ENCODE measurements at places on chromosomes 1 and 21.
A peak's percentile ranks its signal among the peaks of the same experiment; 100 is the strongest.

DNA sequence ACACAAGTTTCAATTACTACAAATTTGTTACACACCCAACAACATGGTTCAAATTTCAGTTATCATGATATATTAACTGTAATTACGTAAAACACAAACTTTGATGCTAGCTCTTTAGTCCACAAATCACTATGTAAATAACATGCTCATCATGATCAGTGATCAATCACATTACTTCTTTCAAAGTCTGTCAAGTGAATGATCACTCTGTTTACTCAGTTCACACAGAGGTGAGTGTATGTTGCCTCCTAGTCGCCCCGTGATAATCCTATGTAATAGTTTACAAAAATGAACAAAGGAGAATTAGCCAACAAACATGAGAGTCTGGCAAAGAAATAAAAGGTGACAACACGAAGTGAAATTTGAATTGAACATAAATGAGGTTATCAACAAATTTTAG, 14.3 kb downstream of the EDEM3 start:
- H3K4me1 ChIP-seq, result no peaks in the 10 kb centered on the region
- no peak overlapping the region for H3K4me3 ChIP-seq
- H3K27me3 ChIP-seq, result no peaks in the 10 kb centered on the region
- DNase-seq, result no peak

DNA sequence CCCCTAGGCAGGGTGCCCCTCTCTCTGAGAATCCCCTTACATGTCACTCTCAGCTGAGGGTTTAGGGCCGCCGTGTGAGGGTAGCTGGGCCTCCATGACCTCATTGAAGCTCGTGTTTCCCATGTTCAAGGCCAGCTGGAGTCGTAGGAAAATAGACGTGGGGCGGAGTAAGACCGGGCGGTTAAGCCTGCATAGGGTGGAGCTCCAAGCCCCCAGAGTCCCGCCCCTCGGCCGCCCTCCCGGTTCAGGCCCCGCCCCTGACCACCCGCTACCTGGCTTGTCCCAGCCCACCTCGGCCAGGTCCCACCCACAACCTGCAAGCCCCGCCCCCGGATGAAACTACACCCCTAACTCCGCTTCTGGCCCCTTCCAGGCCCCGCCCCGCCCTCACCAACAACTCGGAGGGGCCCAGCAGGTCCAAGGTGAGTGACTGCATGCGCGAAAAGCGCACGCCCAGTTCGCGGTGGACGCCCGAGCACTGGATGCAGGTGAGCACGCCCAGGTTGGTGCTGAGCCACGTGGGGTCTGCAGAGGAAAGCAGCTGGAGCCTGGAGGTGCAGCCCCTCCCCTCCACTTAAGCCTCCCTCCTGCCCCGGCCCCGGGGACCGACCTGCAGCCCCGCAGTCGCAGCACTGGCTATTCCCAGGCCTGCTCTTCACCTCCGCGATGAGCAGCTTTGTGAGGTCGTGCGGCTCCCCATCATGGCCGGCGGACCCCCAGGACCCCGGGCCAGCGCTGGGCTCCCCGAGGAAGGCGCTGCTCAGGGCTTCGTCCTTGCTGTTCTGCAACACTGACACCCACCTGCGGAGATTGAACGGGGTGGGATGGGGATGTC, 12.2 kb upstream of the TCEA3 start:
- DNase-seq, result no peak
- H3K27me3 ChIP-seq, result no peaks in the 10 kb centered on the region
- H3K36me3 ChIP-seq, result peaks cover 21% of the 10 kb centered on the region
- H3K27ac ChIP-seq, result no peak overlapping the region

GRCh38 chr1:93976711-93977597, 67.7 kb upstream of the GCLM start:
- H3K4me1 ChIP-seq, result no peaks in the 10 kb centered on the region
- H3K27me3 ChIP-seq, result no peaks in the 10 kb centered on the region
- no peaks in the 10 kb centered on the region for H3K36me3 ChIP-seq
- H3K4me3 ChIP-seq, result no peak overlapping the region

DNA sequence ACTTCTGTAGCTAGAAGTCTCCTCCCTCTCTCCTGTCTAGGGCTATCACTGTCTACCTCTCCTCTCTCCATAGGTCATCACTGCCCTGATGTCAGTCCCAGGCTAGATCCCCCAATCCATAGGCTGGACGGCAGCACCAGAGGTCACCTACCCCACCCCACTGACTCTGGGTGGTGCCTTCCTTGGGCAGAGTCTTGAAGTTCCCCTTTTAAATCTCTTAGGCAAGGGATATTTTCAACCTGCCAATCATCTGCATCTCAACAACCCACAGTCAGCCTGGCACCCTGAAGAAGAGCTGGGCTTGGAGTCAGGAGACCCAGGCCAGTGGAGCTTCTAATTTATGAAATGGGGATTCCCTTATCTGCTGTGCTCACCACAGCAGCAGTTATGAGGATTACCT, 13.2 kb downstream of the MYBPH start:
- H3K27me3 ChIP-seq, result peaks cover 22% of the 10 kb centered on the region
- no peaks in the 10 kb centered on the region for H3K36me3 ChIP-seq
- no peak overlapping the region for H3K4me3 ChIP-seq
- H3K27ac ChIP-seq, result no peak overlapping the region

GRCh38 chr1:149925345-149925744, 2.3 kb downstream of the SF3B4 start:
- H3K27me3 ChIP-seq, result no peaks in the 10 kb centered on the region
- no peak overlapping the region for H3K27ac ChIP-seq
- no peak overlapping the region for H3K4me3 ChIP-seq
- H3K36me3 ChIP-seq, result peaks cover 67% of the 10 kb centered on the region
- H3K4me1 ChIP-seq, result peaks cover 17% of the 10 kb centered on the region
- DNase-seq, result no peak

DNA sequence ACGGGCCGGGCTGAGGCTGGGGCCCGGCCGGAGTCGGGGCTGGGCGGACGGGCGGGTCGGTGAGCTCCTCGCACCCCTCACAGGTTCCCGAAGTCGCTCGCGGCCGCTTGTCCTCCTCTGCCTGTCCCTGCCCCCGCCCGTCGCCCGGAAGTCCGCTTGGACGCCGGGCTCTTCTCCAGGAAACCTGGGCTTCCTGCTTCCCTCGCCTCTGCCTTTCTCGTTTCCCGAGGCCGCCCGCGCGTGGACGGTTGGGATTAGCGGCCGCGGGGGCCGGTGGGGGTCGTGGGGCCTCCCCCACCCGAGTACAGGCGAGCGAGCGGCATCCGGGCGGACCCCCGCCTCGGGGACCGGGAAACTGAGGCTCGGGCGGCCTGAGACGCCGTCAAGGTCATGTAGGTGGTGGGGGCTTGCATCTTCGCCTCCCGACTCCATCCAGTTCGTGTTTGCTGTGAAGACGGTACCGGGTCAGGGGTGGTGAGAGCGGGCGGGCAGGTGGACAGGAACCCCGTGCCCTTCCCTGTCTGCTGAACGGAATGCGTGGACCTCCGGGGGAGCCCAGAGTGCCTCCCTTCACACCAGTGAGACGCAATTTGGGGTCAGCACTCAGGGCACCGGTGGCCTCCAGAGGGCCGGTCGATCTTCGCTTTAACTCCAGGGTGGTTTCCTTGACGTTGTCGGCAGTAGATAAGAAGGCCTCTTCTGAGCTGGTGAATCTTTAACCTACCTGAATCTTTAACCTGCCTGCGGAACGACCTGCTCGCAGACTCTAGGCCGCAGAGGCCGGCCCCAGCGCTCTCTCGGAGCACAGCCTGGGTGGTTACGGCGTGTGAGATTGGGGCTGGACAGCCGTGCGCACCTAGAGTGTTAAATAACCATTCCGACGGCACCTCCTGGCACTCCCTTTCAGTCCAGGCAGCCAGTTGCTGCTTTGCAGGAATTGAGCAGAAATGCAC, 686 bp downstream of the ARF1 start:
- H3K27ac ChIP-seq, result peak overlapping the region; percentile 97
- H3K4me3 ChIP-seq, result peak overlapping the region; percentile 98
- peaks cover 40% of the 10 kb centered on the region for H3K36me3 ChIP-seq
- H3K4me1 ChIP-seq, result peaks cover 56% of the 10 kb centered on the region

GRCh38 chr1:246126580-246126979, 380.5 kb downstream of the SMYD3 start:
- H3K27ac ChIP-seq, result no peak overlapping the region
- H3K36me3 ChIP-seq, result no peaks in the 10 kb centered on the region
- H3K27me3 ChIP-seq, result no peaks in the 10 kb centered on the region
- 0 out of 2 replicates have a peak, but pooled peaks cover 5% of the 10 kb centered on the region for H3K4me1 ChIP-seq

DNA sequence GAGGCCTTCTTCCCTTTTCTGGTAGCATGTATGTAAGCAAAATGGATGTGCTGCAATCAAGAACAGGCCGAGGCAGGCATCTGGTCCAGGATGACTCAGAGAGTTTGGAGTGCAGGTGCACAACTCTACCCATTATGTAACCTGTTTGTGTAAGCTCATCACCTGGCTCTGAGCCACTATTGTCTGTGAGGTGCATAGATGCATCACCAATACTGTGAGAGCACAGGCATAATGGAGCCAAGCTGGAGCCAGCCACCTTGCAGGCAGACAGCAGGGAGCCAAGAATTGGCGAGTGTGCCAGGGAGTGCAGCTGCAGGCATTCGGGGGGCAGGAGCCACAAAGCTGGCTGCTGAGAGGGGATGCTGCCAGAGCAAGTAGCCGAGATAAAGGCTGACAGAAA, 549.9 kb upstream of the RGS18 start:
- no peak overlapping the region for H3K4me3 ChIP-seq
- no peak for DNase-seq
- H3K4me1 ChIP-seq, result no peaks in the 10 kb centered on the region
- no peak overlapping the region for H3K27ac ChIP-seq
- no peaks in the 10 kb centered on the region for H3K36me3 ChIP-seq

- no peaks in the 10 kb centered on the region for H3K27me3 ChIP-seq
- no peaks in the 10 kb centered on the region for H3K36me3 ChIP-seq
- no peak for DNase-seq
- H3K27ac ChIP-seq, result no peak overlapping the region
- H3K4me1 ChIP-seq, result no peaks in the 10 kb centered on the region
- H3K4me3 ChIP-seq, result no peak overlapping the region
Observed at GRCh38 chr1:214044438-214045214, 56.9 kb downstream of the PROX1 start.

- no peaks in the 10 kb centered on the region for H3K27me3 ChIP-seq
- DNase-seq, result no peak
- H3K36me3 ChIP-seq, result peaks cover 3% of the 10 kb centered on the region
- no peak overlapping the region for H3K4me3 ChIP-seq
Observed at GRCh38 chr1:115299266-115299665, 38.8 kb downstream of the NGF start.

Data from SJSA1 (cell line).